ENCODE measurements at places on chromosomes 7 and 10.
A peak's percentile ranks its signal among the peaks of the same experiment; 100 is the strongest.

DNA sequence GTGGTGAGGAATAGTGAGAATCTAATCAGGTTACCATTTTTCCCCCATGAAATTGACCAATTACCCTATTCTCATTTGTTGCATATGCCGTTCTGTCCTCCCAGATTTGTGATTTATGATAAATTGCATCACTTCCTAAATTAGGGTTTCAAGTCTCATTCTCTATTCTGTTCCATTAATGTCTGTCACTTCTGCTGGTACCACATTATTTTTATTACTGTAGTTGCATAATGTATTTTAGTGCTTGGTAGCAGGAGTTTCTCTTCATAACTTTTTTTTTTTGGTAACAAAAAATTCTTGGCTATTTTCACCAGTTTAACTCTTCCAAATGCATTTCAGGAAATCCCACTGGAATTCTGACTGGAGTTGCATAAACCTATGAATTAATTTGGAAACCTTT lies 44.0 kb upstream of the FAM133B start:
- peak; percentile 95 for DNase-seq

DNA sequence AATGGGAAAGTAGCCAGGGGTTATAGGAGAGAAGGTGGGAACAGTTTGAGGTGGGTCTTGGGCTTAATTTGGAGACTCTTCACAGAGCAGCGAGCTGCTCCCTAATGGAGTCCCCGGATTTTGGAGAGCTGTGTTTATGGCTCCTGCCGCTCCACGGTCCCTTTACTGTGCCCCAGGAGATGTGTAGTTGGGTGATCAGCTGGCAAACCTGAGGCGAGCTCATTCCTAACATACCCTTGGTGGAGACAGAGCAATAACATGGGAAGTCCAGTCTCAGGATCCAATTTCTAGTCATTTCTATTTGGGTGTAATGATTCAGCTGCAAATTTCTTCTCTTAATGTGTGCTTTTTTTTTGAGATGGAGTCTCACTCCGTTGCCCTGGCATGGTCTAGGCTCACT lies 1.5 kb downstream of the GARIN1A start:
- DNase-seq, result no peak

DNA sequence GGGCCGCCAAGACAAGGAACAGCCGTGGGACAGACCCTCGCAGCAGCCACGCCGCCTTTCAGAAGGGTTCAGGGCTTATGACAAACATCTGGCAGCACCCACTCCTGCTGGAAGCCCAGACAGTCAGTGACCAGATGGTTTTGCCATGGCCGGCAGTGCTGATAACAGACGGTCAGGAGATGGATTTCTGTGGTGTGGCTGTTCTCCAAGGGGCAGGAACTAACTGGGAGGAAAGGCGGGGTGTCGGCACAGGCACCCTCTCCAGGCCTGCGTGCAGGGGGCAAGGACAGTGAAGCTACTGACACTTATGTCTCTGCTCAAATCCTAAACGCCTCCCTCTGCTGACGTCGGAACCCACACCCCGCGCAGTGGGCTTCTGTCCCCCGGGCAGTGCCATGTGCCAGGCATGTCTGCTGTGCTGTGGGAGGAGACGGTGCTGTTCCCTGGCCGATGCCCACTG lies 416.1 kb downstream of the DNAJB6 start:
- DNase-seq, result no peak

GRCh38 chr10:63297941-63298340 lies 164.8 kb downstream of the NRBF2 start:
- no peak for DNase-seq

GRCh38 chr10:65040796-65041195 lies 1519.6 kb downstream of the REEP3 start:
- no peak for DNase-seq

DNA sequence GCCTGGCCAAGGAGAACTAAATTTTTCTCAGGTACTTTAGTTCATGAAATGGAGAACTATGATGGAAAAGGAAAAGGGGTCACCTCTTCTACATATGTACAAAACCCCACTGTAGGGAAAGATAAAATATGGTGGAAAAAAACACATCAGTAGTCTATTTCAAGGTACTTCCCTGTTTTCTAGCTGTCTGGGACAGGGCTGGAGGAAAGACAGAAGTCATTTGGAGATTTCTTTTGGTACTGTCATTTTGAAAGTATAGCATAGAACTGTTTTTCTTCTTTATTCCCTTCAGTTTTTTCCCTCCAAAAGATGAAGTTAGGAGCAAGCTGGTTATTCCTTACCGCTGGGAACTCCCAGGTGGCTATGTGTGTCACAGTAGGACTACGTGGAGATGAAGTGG lies 196.1 kb downstream of the DOCK4 start:
- DNase-seq, result no peak

- no peak for DNase-seq
These were observed 155.4 kb downstream of the CELF2 start for GRCh38 chr10:11173042-11173441.

- no peak for DNase-seq
These were observed 22.2 kb downstream of the FAM20C start for GRCh38 chr7:214410-215212.

- DNase-seq, result no peak
These were observed 397.7 kb downstream of the CNTNAP2 start for GRCh38 chr7:146514304-146514703.

DNA sequence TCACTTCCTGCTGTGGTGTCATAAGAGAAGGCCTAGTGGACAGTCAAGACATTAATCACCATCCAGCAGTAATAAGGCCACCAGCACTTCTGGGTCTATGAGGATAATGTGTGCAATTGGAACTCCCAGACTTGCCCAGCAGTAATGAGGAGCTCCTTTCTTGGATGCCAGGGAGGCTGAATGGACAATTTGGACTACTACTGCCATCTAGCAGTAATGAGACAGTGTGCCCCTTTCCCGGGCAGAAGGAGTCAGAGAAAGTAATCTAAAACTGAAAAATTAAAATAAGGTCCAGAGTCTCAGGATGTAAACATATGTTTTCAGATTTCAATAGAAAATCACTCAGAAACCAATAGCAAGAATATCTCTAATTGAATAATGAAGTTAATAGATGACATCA lies 400.4 kb downstream of the CDC14C start:
- DNase-seq, result peak; percentile 1

DNA sequence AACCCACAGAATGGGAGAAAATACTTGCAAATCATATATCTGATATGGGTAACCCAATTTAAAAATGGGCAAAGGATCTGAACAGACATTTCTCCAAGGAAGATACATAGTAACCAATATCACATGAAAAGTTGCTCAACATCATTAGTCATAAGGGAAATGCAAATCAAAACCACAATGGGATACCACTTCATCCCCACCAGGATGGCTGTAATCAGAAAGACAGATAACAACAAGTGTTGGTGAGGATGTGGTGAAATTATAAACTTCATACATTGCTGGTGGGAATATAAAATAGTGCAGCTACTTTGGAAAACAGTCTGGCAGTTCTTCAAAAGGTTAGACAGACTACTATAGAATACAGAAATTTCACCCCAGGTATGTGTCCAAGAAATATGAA lies 19.3 kb downstream of the AOC1 start:
- DNase-seq, result peak; percentile 32

GRCh38 chr7:114620208-114620607 lies 205.6 kb downstream of the FOXP2 start:
- no peak for DNase-seq

DNA sequence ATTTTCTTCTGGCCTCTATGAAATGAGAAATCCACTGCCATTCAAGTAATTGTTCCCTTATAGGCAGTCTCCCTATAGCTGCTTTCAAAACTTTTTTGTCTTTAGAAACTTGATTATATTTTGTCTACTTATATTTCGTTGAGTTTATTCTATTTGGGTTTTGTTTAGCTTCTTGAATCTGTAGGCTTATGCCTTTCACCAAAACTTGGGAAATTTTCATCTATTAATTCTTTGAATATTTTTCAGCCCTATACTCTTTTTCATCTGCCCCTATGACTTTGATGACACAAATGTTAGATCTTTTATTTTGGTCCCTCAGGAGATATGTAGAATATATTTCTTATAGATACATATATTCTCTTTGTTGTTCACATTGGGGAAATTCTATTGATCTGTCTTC lies 48.3 kb upstream of the HHEX start:
- DNase-seq, result no peak

GRCh38 chr10:88314362-88314761 lies 268.8 kb downstream of the RNLS start:
- DNase-seq, result no peak

DNA sequence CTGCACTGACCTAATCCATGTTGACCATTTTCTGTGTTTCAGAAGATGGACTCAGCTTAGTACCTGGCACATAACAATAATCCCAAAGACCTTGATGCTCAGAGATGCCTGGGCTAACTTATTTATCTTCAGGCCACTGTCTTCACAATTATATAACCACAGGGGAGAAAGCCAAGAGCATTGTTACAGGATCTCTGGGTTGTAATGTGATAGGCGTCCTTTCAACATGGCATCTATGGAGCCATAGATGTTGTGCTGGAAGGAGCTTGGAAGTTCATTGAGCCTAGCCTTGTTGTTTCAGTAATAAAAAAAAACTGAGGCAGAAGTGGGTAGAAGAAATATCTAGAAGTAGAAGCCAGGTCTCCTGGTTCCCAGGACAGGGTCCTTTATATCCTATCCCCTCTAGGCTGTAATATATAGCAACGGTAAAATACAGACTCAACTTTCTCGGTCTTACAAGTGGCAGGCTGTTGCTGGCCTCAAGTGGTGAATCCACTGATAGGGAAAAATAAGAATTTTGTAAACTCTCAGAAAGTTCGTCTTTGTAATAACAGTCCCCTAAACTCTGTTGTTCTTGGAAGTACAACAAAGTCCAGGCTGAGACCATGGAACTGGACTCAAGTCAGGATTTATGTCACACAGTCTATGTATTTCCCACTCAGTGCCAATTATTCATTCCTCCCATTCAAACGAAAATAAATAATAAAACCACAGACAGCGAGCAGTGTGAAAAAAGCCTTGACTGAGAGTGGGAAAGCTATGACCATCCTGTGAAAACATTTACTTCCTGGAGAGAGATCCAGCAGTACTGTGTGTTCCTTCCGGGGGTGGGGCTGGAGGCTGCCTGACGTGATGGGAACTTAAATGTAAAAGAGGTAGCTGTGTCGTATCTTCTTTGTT lies 277.6 kb downstream of the REEP3 start:
- DNase-seq, result no peak

DNA sequence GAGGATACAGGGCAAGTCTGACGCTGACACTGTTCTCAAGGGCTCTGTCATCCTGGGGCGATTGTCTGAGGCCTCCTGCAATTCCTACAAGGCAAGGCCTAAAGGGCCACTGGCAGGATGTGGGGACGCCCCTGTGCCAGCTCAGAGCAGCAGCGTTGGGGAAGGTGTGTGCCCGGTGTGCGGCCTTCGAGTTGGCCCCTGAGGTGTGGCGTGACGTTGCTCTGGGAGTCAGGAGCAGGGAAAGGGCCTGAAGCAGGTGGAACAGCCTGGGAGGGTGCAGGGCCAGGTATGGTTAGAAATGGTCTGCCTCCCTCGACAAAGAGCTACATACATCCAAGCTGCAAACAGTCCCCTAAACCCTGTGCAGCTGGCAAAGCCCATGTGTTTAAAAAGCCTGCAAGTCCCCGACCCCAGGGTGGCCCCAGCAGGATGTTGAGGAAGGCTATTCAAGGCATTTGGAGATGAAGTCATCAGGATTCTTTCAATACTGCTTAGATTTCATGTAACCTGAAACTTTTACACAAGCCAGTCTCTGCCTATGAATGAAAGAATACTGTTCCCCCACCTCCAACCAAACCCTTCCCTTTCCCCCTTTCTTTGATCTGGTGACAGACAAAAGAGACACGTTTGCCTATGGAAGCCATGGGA lies 142.5 kb upstream of the TNS3 start:
- DNase-seq, result no peak

DNA sequence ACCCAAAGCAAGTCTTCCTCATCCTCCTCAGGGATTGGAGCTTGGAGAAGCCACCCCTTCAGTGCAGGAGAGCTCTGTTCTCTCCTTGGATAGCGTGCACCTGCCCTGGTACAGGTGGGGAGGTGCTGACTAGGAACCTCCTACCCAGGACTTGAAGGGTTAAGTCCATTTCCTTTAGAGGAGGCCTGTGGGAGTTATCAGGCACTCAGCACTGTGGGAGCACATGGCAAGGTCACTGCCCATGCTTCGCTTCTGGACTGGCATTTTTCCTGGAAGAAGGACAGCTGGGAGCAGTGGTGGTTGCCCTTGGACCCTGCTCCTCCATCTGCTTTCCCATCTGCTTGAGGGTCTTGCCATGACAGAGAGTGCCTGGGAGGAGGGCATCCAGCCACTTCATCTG lies 142.8 kb downstream of the CXCL12 start:
- no peak for DNase-seq

GRCh38 chr10:2791774-2792443 lies 275.4 kb upstream of the PFKP start:
- peak; percentile 85 for DNase-seq

DNA sequence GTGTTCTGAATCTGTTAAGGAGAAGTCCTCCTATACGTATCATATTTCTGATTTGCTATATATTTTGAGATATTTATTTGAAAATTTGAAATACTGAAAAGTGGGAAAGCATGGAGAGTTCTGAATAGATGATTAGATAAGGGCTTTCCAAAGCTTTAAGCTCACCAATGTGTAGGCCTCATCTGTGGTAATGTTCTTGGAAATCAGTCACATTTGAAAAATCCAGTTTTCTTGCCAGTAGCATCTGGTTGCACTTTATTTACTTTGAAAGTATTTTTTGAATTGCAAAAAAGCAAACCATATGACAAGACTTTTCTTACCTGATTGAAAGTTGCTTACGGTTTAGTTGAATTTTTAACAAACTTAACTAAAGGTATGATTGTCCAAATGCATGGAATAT lies 21.7 kb downstream of the ADD3 start:
- no peak for DNase-seq

DNA sequence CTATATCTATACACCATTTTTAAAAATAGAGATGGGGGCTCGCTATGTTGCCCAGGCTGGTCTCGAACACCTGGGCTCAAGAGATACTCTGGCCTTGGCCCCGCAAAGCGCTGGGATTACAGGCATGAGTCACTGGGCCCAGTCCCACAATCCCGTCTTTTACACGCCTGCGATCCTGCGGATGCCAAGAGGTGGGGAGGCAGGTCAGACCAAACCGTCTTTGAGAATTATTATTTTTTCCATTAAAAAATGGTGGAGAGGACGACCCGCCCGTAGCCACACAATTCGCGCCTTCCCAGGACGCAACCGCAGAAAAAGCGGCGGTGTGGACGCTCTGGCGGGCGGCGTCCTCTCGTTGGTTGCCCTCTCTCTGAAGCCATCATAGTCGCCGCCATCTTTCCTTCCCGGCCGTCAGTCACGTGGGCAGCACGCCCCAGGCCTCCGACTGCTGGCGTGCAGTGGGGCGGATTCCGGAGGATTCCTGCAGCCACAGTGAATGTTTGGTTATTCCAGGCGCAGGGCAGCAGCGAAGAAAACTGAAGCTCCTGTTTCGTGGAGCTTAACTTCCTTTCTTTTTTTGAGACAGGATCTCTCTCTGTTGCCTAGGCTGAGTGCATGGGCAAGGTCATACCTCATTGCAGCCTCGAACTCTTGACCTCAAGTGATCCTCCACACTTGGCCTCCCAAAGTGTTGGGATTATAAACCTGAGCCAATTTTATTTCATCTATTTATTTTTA lies 9.9 kb upstream of the EPHB4 start:
- DNase-seq, result peak; percentile 85

- DNase-seq, result no peak
These were observed 64.1 kb downstream of the C10orf67 start for GRCh38 chr10:23280419-23281043.
